Fibroblast of skin of right quadriceps (primary cell): ENCODE measurements at places on chromosomes 5 and 9.
A peak's percentile ranks its signal among the peaks of the same experiment; 100 is the strongest.

GRCh38 chr9:133811471-133811870, 73.3 kb upstream of the SARDH start:
- no peak for DNase-seq

- peak; percentile 31 for DNase-seq
Measured at GRCh38 chr5:90866333-90866732, 307.7 kb downstream of the ADGRV1 start.

GRCh38 chr9:12680757-12681156, 12.4 kb upstream of the TYRP1 start:
- no peak for DNase-seq

DNA sequence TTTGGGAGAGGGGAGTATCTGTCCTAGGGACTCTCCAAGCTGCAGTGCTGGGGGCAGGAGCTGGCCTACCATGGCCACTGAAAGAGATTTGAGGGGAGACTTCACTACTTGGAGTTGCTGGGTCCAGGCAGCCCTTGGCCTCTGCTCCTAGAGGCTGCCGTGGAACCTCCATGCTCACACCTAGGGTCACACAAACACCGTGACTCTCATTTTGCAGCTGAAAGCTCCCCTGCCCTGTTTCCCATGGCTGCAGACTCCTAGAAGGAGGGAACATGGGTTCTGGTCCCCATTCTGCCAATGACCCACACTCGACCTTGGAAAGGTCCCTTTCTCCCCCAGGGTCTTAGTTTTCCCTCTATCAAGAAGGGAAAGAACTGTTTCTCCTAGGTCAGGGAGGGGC, 147.1 kb upstream of the PPP1R26 start:
- no peak for DNase-seq

GRCh38 chr5:119016125-119016774, 27.9 kb upstream of the DTWD2 start:
- no peak for DNase-seq

- DNase-seq: no peak
Measured at GRCh38 chr5:84634256-84634655, 249.6 kb upstream of the EDIL3 start.

GRCh38 chr9:4061717-4062116, 238.2 kb downstream of the GLIS3 start:
- no peak for DNase-seq

- peak; percentile 96 for DNase-seq
Measured at GRCh38 chr5:116492016-116492623, 82.5 kb downstream of the SEMA6A start.

DNA sequence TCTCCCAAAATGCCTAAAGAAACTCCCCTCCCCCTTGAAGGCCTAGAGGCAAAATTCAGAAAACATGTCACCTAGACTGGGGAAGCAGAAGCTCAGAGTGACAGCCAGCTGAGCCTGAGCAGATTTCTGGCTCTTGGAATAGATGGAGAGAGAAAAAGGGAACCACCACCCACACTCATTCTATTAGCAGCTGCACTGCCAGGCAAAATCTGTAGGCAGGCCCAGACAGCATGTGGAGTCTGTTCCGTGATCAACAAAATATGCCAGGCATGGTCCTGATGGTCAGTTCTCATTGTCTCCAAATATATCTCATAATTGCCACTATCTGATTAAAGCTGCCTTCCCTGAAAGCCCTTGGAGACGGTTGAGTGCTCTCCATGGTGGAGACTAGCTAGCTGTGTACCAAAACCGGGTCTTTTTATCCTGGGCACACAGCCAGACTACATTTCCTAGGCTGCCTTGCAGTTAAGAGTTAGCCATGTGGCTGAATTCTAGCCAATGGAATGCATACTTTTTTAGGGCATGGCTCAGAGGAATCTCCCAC, 131.7 kb upstream of the GPR151 start:
- DNase-seq: no peak

- DNase-seq: no peak
Measured at GRCh38 chr5:88854769-88855168, 28.2 kb downstream of the MEF2C start.

DNA sequence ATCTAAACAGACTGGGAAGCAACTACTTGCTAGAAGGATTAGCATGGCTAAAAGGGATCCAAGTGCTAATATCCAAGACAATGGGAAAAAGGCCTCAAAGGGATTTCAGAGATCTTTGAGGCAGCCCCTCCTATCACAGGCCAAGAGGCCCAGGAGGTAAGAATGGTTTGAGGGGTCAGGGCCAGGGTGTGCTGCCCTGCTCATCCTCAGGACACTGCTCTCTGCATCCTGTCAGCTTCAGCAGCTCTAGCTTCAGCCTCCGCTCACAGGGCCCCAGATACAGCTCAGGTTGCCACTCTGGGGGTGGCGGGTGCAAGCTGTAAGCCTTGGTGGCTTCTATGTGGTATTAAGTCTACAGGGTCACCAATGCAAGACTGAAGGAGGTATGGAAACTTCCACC, 278.7 kb downstream of the PARP8 start:
- DNase-seq: no peak

DNA sequence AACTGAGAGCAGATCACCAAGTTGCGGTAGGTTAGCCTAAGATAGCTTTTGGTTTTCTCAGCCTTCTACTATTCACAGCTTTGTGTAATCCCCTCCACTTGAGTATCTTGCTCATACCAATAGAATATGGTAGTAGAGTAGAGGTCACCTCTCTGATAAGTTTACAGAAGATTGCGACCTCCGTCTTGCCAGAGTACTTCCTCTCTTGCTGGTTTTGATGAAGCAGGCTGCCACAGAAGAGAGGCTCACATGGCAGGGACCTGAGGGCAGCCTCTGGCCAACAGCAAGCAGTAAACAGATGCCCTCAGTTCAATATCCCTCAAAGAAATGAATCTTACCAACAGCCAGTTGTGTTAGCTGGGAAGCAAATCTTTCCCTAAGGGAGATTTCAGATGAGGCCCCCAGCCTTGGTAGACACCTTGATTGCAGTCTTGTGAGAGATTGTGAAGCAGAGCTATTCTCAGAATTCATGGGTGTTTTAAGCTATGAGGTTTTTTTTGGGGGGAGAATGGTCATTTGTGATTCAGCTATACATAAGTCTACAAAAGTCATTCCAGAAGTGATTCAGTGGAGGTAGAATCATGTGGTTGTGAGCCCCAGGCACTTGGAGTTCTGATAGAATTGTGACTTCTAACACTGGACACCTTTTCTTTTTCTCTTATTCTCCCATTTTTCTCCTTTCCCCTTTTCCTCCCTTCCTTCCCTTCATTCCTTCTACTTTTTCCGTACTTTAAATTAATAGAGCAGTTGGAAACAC, 22.7 kb upstream of the CDKN2B start:
- DNase-seq: no peak

DNA sequence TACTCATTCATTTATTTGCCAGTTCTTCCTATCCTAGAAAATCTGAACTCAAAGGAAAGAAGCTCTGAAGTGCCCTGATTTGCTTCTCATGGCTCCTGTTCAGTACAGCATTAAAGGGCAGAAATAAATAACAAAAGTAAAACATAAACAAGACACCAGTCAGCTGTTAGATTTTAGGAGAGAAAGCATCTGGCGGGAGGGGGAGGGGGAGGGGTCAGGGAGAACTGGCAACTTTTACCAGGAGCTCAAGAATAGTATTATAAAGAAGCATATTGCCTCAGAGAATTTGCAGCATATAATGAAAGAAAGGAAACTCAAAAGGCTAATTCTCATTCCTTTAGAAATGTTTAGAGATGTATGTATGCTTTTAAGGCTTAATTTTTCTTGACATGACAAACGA, 68.1 kb downstream of the SEMA6A start:
- no peak for DNase-seq

DNA sequence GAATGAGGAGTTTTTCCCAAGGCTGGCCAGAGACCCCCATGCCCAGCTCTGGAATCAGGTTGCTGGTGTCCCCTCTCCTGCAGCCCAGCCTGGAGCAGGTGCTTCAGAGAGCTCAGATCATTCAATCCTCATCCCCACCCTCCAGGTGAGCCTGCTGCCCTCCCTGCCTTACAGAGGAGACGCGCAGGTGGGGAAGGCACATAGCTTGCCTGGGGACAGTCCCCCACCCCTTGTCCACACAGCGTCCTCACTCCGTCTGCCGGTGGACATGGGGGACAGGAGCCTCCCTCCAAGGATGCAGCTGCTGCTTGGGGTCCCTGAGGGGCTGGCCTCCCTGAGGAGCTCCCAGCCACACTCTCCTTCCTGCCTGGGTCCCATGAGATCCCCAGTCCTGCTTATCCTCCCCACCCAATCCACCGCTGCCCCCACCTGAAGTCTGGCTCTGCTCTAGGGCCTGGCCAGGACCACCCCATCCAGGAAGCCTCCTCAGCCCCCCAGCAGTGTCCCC, 17.1 kb upstream of the QSOX2 start:
- DNase-seq: no peak

- DNase-seq: no peak
Measured at GRCh38 chr9:128969491-128969890, 22.0 kb downstream of the NUP188 start.

DNA sequence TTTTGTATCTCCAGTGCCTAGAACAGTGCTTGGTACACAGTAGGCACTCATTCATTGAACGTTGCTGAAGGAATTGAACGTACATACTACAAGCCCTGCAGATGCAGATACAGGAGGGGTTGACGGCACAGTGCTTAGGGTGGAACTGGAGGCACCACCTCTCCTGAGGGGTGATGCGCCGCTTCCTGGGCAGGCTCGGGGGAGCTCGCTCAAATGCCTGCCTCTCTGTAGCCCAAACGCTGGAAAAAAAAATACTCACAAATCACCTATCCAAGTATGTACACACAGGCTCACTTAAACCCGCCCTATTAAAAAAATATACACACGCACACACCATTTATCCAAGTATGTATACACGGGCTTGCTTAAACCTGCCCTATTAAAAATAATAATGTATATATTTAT, 536 bp upstream of the COMMD10 start:
- DNase-seq: peak; percentile 15

DNA sequence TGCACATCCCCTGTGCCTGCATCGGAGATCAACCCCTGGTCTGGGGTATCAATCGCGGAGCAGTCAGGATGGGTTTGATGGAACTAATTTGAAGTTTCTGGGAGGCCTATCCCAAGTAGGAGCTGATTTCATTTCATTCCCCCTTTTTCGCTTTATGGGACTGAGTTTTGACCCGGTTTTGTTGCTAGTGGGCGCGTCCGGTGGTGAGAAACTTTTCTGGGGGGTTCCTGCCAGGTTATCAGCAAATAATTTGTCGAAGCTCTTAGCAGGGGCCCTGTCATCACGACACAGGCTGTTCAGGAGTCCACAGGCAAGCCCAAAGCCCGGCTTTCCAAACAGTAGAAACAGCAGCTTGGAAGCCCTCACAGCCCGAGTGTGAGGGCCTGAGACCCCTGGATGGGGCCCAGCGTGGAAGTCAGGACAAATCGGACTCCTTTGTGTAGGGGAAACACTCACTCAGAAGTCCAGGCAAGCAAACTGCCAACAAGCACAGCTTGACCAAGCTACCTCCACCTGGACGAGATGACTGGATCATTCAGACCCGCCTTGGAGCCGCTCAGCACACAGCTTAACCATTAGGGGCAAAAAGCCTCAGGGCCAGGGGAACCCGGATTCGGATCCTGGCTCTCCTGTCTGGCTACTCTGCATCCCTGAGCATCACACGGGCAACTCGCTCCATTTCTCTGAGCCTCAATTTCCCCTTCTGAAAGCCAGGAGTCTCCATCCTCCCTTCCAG, 64.4 kb upstream of the BARHL1 start:
- no peak for DNase-seq

DNA sequence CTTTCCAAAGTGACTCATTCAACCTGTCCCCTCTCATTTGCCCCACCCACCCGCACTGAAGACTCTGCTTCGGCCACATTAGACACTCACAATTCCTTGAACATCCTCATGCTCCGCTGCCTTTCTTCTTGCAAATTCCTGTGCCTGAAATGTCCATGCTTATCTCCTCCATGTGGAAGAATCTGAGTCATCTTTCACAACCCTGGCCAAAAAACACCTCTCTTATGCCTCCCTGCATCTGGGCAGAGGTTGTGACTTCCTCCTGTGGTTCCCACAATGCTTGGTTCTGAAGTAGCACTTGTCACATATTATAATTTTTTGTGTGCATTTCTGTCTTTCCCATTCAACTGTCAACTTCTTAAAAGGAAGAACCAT, 238.6 kb downstream of the ENC1 start:
- DNase-seq: no peak

- DNase-seq: peak; percentile 10
Measured at GRCh38 chr5:133287500-133287899, 235.7 kb downstream of the HSPA4 start.

DNA sequence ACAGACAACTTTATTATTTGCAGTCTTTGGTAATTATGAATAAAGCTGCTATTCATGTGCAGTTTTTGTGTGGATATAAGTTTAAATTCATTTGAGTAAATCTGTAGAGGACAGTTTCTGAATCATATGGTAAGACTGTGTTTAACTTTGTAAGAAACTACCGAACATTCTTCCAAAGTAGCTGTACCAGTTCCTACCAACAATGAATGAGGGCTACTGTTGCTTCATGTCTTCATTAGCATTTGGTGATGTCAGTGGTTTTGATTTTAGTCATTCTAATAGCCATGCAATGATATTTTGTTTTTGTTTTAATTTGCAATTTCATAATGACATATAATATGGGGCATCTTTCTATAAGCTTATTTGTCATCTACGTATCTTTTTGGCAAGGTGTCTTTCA, 501.3 kb upstream of the RORB start:
- no peak for DNase-seq

DNA sequence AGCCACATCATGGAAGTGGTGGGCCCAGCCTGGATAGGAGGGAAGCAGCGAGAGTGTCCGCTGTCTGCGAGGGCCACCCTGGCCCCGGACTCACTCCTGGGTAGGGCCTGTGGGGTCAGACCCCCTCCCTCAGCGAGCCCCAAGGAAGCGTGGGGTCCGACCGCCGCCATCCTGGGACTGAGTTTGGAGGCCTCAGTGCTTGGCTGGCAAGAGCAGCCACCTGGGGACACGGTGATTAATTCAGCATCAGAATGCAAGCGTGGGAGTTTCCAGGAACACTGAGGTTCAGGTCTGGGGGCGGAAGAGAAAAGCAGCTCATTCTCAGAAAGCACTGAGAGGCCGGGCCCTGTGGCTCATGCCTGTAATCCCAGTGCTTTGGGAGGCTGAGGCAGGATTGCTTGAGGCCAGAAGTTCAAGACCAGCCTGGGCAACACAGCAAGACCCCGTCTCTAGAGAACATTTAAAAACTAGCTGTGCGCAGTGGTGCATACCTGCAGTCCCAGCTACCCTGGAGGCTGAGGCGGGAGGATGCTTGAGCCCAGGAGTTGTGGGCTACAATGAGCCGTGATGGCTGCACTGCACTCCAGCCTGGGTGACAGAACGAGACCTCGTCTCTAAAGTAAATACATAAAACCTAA, 18.3 kb upstream of the CAMSAP1 start:
- no peak for DNase-seq

GRCh38 chr9:5178126-5178805, 7.2 kb downstream of the INSL6 start:
- DNase-seq: no peak
